ENCODE measurements at places on chromosomes 3 and 15.

GRCh38 chr3:183828538-183828870 lies 3.1 kb upstream of the MAP6D1 start:
- DNase-seq: no peak

GRCh38 chr3:17135696-17136095 lies 250.9 kb downstream of the PLCL2 start:
- DNase-seq: no peak

DNA sequence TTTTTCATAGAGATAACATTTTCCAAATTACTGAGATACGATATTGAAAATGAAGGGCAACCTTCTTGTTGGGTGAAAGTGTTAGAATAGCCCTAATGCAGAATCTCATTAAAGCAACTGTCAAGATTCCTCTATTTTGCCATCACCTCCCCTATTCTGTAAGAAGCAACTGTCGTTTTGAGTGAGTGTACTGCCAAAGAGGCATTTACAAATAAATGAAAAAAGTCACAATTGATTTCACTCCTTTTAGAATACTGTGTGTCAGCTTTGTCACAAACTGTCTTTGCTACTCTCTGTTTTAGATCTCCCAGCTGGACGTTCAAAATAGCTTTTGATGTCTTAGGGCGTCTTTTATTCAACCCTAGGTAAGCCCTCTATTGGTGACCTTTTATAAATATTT lies 322.8 kb upstream of the NAALADL2 start:
- DNase-seq: no peak

DNA sequence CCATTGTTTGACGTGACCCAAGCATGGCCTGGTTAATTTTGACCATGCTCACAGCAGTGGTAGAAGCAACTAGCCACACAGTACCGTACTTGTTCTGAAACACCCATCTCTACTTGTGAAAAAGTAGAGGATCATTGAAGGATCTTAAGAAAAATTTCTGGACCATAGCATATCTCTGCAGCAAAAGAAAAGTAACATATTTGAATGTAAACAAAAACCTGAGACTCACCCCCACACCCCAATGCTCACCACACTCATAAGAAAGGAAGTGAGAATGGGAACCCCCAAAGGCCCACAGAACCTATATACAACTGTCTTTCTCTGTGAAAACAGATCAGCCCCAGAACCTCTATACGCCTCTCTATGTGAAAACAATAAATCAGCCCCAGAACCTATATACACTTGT lies 33.8 kb upstream of the TFRC start:
- DNase-seq: no peak

GRCh38 chr3:151101270-151101969 lies 16.0 kb downstream of the MED12L start:
- no peak for DNase-seq

GRCh38 chr3:116005404-116005803 lies 382.1 kb downstream of the GAP43 start:
- no peak for DNase-seq

GRCh38 chr15:25670025-25670554 lies 193.0 kb downstream of the ATP10A start:
- DNase-seq: peak; percentile 89

DNA sequence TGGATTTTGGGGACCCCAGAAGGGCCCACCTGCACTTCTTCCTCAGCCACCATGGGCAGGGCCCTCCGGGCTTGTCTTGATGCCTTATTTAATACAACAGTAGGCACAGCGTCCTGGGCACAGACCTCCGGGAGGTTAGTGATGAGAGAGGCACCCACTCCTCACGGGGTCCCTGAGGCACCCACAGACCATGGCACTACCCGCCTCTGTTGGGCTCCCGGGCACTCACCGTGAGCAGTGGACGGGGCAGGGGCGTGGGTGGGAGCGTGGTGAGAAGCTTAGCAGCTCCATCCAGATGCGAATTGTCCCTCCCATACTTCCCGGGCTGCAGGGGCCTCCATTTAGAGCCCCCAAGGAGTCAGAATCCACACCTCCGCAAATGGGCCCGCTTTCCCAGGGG lies 317 bp upstream of the MESP2 start:
- no peak for DNase-seq

DNA sequence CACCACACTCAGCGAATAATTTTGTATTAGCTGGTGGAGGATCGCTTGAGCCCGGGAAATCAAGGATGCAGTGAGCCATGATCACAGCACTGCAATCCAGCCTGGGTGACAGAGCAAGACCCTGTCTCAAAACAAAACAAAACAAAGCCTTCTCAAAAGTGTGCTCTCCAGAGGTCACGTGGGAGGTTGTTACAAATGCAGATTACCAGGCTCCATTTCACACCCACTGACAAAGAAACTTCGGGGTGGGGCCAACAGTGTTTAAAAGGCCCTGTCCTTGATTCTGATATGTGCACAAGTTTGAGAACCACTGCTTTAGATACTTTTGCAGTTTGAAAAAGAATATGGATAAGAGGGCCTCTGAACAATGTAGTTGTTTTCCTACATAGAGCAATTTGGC lies 80.5 kb downstream of the UBE2E2 start:
- no peak for DNase-seq

Data from H7 (cell line).